Stimulated activated CD8-positive, alpha-beta memory T cell treated with anti-CD3 and anti-CD28 coated beads, Interleukin-4, amount 100 ng/mL, for 48 hours (primary cell): ENCODE measurements at places on chromosomes 5 and 9.

DNA sequence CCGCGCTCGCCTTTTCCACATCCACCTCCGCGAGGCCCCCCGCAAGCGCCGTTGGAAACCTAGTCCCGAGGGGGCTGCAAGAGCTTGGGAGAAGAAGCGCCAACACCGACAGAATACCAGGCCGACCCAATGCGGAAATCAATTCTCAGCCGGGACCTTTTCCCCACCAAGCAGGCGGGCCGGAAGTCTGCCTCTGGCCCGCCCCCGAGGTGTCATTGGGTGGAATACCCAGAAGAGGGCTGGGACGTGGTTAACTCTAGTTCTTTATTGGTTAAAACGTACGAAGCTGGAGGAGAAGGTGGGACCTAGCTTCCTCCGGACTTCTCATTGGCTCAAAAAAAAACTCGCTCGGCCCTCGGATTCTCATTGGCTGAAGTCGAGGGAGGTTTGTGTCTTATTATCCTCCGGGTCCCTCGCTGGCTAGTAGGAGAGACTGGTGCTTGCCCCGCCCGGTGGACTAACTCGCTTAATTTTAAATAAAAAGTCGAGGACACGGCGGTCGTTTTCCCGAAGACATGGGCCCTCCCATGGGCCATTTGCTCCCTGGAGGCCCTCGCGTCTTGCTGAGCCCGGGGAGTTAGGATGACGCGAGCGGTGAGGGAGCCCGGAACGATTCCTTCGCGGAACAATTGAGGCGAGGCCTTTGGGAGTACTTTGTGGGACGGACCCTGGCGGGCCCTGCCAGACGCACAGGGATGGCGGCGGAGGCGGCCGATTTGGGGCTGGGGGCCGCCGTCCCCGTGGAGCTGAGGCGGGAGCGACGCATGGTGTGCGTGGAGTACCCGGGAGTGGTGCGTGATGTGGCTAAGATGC lies at the start of gene GTF3C5:
Gene GTF3C5 (plus strand): TSS at position 681 of the 813 bp plus-strand sequence. CDS start 15 bp downstream, at position 696.
- DNase-seq: peak; percentile 91

- no peak for DNase-seq
Observed at GRCh38 chr9:117672369-117672768, 31.8 kb upstream of the TLR4 start.

DNA sequence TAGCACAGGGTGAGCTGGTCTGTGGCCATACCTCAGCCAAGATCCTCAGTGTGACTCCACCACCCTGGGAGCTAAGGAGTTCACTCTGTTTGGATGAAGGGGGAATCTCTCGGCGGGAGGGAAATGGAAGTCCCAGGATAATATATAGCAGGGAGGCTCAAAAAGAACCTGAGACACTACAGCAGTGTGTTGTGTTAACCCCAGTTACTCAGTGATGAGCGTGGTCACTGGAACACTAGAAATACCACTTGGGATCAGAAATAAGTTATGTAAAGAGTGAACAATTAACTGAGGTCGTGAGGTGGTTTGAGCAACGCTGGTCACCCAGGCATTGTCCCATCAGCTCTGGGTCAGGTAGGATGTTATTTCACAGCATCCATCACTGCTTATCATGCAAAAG lies 59.3 kb upstream of the ADAMTS16 start:
- DNase-seq: no peak

- no peak for DNase-seq
Observed at GRCh38 chr5:144076521-144077083, 93.9 kb downstream of the YIPF5 start.

DNA sequence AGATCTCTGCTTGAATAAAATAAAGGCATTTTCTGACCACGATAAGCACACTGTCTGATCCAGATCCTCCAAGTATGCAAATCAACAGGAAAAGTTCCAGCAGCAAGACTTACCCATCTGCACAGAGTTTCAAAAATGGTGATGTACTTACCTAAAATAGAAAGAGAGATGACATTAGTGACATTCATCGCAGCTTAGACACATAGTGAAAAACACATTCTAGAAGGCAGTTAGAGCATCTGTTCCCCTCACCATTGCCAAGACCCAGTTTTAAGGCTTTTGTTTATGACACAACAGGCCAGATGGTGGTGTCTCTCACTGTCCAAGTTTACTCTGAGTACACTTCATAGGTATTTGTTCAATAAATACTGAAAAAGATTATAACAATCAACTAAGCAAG lies 207.7 kb downstream of the PDE4D start:
- DNase-seq: no peak

- DNase-seq: no peak
Observed at GRCh38 chr9:1083325-1083913, 33.3 kb downstream of the DMRT2 start.
